ENCODE measurements at places on chromosomes 11 and 22.

DNA sequence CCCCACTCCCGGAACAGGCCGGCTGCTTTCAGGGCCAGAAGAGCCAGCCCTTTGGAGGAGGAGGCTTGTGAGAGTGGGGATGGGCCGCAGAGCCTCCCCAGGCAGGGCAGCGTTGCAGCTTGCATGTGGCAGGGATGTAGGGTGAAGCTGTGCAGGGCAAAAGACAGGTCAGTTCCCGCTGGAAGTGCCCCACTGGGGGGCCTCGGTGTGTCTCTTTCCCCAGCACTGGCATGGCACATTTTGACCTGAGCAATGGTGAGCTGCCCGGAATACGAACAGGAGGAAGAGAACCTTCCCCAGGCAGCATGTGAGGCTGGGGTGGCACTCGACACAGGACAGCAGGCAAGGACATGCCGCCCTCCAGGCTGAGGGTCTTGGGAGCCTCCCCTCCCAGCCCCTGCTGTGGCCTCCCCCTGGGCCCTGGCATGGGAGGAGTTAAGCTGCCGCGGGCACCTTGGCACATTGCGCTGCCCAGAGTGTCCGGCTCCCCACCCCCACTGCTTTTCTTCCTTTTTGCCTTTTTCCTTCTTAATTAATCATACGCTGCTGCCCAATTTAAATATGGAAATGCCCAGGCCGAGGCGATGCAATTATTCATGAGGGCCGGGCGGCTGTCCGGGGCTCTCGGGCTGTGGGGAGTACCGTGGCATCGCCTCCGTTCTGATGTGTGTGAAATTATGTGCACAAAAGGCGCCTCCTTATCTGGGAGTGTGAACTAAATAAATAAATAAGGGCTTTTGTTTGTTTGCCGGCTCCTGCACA, 76.0 kb upstream of the WNT7B start:
- peak; percentile 87 for DNase-seq

DNA sequence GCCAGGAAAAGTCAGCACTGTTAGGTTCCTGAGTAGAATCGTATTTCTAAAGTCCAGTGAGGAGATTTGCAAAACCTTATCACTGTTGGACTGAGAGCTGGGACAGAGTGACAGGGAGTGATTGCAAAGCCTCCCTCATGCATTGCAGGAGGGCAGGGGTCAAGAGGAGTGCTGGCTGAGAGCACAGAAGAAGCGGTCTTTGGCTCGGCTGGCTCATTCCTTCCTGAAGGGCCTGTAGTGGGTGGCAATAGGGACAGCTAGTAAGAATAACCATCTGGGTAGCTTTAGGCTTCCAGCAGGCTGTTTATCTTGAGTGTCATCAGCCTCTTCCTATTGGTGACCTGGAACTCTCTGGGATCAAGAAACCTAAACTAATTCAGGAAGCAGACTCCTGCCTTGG, 53.4 kb downstream of the CD44 start:
- no peak for DNase-seq

- DNase-seq, result no peak
Observed at GRCh38 chr11:110808248-110808647, 96.0 kb upstream of the ARHGAP20 start.

GRCh38 chr22:38505541-38506117, 482 bp downstream of the DDX17 start:
- no peak for DNase-seq

DNA sequence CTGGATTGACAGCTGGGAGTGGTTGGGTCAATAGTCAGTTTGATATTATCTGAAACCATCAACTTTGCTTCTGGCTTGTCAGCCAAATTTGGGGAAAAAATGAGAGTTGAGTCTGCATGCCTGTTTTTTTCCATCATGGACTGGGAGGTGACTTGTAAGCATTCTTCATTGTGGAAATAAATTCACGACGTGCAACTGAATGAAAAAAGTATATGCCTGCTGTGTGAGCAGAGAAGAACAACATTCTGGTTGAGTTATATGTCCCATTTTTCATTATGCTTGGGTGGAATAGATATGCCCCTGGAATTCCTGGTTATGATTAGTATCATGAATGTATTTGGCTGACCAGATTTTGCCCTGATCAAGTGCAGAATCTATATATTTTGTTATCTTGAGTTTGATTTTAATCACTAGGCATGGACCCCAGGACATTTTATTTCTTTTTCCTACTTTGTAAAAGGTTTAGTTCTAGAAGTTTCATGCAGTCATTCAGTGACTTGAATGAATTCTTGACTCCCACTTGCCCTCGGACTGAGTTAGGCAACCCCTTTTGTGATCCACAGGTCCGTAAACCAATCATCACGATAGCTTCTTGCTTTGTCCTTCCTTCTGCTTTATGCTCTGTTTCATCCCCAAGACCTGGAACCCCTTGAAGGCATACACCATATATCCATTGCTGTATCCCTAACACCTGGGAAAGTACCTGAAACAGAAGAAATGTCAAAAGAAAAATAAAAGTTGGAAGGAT, 205.8 kb downstream of the NAV2 start:
- DNase-seq, result no peak

DNA sequence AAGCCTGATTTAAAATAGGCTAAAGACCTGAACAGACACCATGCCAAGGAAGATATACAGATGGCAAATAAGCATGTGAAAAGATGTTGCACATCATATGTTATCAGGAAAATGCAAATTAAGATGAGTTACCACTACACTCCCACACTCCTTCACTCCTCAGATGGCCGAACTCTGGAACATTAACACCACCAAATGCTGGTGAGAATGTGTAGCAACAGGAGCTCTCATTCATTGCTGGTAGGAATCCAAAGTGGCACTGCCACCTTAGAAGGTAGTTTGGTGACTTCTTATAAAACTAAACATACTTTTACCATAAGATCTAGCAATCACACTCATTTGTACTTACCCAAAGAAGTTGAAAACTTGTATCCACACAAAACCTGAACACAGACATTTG, 2047.3 kb downstream of the LRRC4C start:
- DNase-seq, result no peak

DNA sequence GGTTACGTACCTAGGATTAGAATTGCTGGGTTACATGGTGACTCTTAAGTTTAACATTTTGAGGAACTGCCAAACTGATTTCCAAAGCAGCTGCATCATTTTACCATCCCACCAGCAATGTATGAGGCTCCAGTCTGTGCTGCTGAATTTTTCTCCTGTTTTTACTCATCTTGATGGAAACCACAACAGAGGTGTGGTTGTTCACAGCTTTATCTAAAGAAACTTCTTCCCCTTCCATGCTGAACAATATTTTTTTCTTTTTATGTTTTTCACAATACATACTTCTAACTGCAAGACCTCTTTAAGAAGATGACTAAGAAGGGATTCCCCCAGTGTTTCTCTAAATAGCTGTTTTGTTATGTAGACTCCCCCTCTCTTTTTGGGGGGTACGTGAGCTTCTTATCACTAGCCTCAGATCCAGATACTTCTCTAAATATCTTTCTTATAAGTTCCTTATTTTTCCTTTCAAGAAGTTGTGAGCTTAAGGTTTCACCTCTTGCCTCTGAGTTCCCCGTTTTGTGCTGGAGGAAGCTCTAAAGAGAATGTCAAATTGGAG, 24.0 kb downstream of the TCP11L1 start:
- DNase-seq, result no peak

GRCh38 chr11:122360875-122361274, 244.9 kb upstream of the BLID start:
- no peak for DNase-seq

- peak; percentile 73 for DNase-seq
Observed at GRCh38 chr11:10809373-10810160, 841 bp upstream of the EIF4G2 start.

GRCh38 chr11:45885921-45886721, 670 bp downstream of the MAPK8IP1 start:
- no peak for DNase-seq

GRCh38 chr22:41940832-41941765, 5.9 kb downstream of the CENPM start:
- DNase-seq, result peak; percentile 69

DNA sequence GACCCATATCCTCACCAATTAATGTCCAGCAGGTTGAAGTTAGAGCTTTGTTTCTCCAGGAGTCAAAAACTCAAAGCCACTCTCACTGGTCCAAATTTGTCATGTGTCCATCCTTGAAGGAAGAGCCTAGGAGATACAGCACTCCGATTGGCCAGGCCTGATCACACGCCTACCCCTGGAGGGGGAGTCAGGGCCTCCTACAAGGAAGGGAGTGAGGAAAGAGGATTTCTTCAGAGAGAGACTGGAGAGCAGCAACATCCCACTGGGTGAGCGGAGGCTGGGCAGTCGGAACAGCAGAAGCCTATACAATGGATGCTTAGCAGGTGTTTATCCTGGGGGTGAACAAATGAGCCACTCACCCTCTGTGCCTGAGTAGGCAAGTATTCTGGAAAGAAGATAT, 113.9 kb downstream of the TRIM29 start:
- DNase-seq, result no peak

GRCh38 chr11:74932169-74932568, 16.7 kb downstream of the XRRA1 start:
- no peak for DNase-seq

DNA sequence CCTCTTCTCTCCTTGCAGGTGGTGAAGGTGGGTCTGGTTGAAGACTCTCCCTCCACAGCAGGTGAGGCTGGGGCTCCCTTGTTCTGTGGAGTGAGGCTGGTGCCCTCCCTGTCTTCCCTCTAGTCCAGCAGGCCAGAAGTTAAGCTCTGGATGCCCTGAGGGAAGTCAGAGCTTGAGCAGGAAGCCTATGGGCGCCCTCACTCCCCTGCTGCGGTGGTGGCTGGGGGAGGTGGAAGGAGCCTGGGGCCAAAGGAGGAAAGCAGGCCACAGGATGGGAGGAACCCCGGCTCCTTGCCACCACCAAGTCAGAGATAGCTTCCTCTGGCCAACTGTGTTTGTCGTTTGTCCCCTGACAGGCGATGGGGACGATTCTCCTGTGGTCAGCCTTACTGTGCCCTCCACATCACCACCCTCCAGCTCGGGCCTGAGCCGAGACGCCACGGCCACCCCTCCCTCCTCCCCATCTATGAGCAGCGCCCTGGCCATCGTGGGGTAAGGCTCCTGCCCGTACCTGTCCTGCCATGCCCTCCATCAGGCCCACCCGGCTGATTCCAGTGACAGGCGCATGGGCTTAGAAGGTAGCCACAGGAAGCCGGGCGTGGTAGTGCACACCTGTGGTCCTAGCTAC, 29.5 kb upstream of the RAB1B start:
- no peak for DNase-seq

DNA sequence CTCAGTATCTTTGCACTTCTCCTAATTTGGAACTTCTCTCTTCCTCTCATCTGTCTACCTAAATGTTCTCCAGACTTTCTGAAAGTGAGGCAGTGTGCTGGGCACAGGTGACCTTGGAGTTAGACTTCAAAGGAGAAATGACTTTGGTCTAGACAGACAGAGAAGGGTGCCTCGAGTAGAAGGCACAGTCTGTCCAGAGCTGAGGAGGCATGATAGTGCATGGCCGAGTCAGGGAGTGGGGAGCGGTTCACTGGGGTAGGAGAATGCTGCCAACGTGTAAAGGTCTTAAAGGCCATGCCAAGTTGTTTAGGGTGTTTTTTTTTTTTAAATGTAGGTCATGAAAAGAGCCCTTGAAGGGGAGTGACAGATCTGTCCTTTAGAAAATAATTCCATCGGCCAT, 17.3 kb upstream of the ZBTB16 start:
- no peak for DNase-seq

DNA sequence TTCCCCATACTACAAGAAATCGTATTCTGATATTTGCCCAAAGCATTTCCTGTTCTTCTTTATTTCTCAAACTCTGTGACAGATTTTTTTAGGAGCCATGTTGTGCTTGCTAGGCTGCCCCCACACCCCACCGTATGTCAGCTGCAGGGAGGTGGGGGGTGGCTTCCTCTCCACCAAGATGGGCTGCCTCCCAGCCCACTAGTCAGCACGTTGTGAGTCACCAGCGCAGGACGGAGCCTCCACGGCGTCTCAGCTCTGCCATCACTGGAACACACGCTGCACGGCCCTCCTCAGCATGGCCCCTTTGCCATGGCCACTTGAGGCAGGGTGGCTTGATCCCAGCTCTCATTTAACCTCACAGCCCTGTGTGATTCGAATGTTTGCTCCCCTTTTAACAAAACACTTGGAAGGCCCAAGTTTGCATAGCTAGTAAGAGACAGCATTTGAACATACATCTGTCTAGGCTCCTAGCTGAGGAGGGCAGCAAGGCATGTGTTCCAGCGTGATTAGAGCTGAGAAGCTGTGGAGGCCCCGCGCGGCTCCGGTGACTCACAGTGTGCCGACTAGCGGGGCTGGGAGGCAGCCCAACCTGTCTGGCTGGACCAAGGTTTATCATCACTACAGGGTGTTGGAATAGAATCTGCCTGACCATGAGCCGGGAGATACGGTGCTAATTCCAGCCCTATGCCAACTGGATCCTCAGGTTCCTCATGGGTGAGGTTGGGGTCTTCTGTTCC, 180.7 kb upstream of the NCAM1 start:
- no peak for DNase-seq

- DNase-seq, result peak; percentile 52
Observed at GRCh38 chr11:122258446-122259194, 142.6 kb upstream of the BLID start.

- DNase-seq, result no peak
Observed at GRCh38 chr22:17882727-17883126, 108.5 kb upstream of the BID start.

DNA sequence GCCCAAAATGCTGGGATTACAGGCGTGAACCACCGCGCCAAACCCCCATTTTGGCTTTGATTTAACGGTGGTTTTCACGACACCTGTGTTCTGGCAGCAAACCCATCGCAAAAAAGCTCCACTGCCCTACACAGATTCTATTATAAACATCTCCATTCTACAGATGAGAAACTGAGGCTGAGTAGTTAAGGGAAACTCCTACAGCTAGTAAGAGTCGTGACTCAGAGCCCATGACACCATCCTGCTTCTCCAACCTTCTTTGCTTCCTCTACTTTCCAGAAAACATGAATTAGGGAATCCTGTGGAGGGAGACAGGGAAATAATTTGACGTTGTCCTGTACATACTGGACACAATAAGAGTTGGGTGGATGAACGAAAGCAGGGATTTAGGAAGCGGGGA, 429 bp upstream of the SNX15 start:
- DNase-seq, result no peak

GRCh38 chr11:119419834-119420492, 3.0 kb downstream of the THY1 start:
- DNase-seq, result no peak

GRCh38 chr11:118263695-118264568, at the start of gene MPZL2:
Gene MPZL2, minus strand, starts transcription at chr11:118264297. Its CDS starts 144 bp downstream, at chr11:118264153.
- peak; percentile 92 for DNase-seq

DNA sequence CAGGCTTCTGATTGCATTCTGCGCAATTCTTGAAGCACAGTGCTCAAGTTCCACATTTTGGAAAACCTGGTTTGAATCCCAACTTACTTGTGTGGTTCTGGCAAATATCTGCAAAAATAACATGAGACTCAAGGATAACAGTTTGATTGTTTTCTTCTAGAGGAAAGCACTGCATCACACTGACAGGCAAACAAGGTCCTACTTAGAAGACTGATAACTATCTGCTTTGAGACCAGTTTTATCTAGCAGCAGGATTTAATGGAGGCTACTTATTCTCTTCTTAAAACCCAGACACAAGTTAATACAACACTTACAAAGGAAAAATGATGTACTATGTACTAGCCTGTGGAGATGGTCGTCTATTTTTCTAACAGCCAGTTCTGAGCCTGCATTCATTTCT, 41.4 kb downstream of the RIC3 start:
- DNase-seq, result no peak
